ENCODE measurements at places on chromosomes 3 and 15. TPM values are rescaled to one million over a fixed set of nuclear protein-coding genes. Genes with fewer than 3 reads are reported as not detected.

GRCh38 chr3:112360561-112360960 lies 27.6 kb downstream of the CD200 start:
- DNase-seq = no peak

DNA sequence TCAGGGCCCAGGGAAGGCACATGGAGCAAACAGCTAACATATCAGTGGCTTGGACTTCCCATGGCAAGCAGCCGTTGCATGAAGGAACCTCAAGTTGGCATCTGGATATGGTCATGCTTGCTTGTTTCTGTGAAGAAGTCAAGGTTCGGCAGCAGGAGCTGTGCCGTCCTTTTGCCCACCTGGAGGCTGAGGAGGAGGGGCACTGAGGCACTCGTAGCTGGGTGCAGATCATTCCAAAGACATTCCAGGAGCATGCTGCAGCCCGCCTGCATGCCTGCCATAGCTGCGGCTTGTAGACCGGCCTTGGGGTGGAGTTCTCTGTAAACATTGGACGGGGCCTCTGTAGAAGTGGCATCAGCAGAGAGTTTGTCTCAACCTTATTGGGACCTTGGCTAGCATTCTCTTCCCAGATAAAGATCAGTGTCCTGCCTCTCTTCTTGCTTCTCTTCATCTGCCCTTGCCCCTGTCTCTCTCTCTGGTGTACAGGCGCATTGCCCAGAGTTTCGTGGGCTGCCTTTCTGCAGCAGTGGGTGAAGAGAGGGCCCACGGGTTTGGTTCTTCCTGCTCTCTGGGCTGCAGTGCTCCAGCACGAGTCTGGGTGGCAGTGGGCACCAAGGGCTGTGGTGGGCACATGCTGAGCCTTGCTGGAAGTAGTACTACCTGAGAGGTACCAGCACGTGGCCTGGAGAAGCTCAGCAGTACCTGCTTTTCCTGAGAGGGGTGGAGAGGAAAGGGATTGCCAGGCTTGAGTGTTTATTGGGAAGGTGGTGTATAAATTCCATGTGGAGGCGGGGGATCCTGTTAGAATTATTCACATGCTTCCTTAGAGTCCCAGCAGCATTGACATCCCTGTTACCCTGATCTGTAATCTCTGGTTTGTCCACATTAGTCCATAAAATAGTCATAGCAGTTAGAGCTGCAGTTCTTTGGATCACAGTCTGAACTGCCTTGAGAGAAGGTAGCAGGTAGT lies 49.4 kb downstream of the CHCHD6 start:
- no peak for DNase-seq

DNA sequence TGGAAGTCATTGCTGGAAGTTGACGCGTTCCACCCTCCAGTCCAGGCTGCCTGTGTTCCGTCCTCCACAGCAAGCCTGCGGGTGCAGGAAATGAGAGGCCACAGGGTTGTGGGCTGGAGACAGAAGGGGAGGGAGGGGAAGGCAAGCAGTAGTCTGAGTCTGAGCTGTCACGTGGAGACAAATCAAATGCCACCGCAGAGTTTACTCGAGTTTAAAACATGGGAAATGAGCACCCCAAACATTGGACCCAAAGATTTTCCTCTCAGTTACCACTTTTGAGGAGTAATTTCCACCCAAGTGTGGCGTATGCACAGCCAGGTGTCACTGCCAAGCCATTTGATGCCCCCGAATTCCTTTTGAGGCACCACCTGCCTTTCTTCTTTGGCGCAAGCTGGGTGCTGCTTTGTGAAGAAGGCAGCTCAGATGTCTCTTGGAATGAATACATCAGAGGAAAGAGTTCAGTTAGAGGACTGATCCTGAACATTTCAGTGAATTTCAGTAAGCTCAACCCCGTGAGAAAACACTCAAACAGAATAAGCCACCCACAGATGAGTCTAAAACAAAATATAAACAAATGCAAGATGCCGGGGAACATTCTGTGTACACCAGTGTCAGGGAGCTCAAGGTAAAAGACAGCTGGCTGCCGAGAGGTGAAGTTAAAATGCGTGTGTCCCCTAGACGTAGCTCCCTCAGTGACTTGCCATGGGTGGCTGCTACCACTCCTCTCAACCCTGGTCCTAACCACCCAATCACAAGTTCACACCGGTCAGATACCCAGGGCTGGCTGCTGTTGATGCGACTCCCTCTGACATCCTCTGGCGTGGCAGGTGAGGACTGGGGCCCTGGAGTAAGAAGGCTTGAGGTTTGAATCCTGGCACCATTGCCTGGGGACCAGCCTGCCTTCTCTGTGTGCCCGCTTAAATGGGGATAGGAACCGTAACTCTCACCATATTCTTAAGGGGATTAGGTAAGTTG lies 203.8 kb downstream of the UACA start:
- peak; percentile 37 for DNase-seq

DNA sequence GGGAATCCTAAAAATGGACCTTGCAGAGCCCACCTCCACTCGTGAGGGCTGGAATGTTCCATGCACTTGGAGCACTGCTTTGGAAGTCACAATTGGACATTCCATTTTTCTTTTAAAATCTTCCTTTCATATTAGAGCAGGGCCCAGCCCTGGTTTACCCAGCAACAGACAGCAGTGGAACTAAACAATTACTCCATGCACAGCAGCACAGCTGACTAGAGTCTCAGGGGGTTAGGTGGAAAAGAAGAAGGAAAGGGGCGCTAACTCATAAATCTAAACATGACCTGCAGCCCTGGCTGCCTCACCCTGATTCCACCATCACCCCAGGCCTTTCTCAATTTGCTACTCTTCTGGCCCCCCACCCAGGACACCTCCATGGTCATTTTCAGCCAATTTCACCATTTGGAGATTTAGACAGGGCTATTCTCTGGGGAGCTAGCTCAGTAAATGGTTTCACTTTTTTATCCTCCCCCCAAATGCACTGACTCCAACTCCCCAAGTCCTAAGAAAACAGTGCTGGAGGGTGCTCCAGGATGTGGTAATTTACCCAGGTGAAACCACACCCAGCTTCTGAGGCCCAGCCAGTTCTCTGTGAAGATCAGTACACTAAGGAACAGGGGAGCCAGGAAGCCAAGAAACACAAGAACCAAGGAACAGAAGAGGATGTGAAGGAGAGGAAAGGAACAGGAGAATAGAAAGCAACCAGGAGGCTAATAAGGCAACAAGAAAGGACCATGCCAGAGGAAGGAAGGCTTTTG lies 1.6 kb upstream of the LRRC31 start:
- DNase-seq = no peak

DNA sequence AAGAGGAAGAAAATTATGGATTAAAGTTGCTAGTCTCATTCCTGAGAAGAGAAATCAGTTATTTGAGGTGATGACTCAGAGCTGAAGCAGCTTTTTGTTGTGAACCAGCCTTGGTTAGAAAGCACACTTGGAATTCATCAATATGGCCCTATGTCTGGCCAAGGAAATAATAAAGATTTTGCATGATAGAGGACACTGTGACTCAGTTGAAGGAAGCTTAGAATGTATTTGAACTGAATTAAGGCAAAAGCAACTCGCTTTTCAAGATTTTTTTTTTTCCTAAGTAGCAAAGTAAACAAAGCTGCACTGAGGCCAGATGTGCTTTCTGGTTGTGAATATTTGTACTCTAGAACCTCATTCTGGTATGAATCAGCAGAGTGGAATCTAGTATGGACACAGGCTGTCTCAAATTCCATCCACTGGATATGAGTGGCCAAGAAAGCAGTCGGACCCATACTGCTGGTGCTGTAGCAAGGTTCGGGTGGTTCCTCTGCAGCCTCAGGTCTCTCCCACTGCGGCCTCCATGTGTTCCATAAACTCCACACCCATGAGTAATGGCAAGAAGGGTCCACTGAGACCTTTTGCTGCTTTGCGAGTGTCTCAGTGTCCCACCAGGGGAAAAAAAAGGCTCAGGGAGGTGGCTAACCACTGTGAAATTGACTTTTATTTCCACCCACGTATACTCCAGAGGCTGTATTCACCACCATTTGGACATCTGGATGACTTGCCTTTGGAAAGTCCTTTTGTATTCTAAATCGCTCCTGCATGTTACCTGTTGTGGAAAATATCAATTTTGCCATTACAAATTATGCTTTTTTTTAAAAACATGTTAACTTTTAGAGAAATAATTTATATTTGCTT lies 53.1 kb downstream of the TGFBR2 start:
- DNase-seq = no peak

GRCh38 chr3:171704002-171704401 lies 106.3 kb downstream of the PLD1 start:
- no peak for DNase-seq

DNA sequence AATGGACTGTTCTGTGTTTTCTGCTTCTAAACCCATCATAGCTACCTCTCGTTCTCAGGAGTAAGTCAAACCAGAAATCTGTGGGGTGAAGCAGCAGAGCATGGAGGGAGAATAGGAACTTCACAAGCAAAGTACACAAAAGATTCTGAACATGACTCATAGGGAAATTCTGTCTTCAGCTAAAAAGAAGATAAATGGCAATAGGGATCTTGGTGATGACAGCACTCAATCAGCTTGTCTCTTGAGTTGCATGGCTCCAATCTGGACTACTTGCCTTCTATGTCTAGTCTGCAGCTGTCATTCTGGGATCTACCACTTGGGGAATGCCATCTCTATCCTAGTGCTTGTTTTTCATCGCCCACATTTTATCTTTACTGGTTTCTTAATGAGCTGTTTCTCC lies 13.5 kb upstream of the GRAMD1C start:
- no peak for DNase-seq

- no peak for DNase-seq
Observed at GRCh38 chr3:19644405-19644804, 289.6 kb downstream of the EFHB start.

DNA sequence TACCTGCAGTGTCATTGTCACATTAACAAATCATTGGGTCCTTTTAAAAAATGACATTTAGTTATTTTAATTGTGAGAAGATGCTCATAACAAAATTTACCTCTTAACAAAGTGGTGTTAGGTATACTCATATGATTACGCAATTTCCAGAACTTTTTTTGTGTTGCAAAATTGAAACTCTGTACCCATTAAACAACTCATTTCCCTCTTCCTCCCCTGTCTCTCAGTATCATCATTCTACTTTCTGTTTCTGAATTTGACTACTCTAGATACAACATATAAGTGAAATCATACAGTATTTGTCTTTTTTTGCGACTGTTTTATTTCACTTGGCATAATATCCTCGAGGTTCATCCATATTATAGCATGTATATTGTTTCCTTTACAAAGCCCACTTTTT lies 58.7 kb upstream of the CHST2 start:
- no peak for DNase-seq

DNA sequence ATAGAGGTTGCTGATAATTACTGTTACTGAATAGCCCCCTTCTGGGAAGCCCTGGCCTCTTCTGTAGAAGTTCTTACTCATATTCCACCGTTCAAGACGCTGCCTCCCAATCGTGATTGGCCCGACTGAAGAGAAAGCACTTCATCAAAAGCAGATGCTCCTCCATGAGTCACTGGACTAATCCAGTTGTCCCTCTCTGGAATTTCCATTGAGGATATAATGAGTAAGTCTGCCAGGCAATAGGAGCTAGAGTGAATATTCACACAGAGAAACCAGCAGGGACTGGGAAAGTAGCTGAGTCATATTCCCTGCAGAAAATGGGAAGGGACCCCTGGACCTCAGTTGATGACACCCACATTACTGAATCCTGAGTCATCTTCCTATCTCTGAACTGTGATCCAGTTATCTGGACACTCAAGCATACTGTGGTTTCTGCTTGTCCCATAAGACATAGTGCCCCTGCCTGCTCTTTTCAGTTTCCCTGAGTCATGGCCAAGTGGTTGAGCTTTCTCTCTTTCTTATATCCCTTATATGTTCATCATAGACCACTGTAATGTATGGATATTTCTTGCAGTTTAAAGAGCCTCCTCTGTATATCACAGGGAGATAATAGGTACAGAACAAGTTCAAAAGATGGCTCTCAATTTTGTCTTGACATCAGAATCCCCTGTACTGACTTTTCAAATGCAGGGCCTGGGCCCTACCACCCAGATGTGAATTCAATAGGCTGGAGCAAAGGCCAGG lies 151.2 kb upstream of the CDIN1 start:
- DNase-seq = peak; percentile 36

DNA sequence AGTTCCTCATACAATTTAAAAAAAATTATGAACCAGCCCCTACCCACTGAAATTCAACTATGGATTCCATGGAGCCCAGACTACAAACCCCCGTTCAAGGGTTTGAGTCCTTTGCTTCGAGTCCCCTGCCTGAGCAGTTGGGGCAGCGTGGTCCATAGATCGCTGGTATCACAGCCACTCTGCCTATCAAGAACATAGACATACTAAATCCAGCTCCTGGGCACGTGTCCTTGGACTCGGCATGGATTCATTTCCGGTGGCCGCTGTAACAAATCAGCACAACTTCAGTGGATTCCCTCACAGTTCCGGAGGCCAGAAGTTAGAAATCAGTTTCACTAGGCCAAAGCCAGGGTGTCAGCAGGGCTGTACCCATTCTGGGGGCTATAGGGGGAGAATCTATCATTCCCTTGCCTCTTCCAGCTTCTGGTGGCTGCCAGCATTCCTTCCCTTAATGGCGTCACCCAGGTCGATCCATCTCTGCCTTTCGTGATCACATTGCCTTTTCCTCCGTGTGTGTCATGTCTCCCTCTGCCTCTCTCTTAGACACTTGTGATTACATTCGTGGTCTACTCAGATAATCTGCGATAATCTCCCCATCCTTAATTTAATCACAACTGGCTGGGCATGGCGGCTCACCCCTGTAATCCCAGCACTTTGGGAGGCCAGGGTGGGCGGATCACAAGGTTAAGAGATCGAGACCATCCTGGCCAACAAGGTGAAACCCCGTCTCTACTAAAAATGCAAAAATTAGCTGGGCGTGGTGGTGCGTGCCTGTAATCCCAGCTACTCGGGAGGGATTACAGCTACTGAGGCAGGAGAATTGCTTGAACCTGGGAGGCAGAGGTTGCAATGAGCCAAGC lies 4.6 kb upstream of the TMEM44 start:
- DNase-seq = no peak

DNA sequence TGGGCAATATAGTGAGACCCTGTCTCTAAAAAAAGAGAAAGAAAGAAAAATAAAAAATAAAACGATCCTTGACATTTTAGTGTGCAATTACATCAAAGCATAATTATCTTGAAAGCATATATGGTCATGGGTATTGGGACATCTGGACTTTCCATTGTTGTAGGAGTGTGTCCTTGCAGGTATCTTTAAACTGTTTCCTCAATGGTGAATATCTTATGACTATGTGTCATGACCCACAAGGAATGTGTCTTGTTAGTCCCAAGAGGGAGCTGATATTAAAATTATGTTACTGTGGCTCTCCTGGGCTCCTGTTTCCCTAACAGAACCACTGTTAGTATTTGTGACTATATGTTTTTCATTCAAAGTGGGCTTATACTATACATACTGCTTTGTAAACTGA lies 26.6 kb downstream of the EIF1B start:
- DNase-seq = no peak

The MOBP gene
- 0.10 TPM for total RNA-seq

The NPAP1 gene
- 0.07 TPM for total RNA-seq

The SPTSSB gene
- 33.4 TPM for total RNA-seq

The SAMMSON gene
- total RNA-seq = not detected

The RAB11A gene
- total RNA-seq = 254 TPM

The RASGRP1 gene
- 2.1 TPM for total RNA-seq

The NANOGP8 gene
- 31.9 TPM for total RNA-seq

The DNAH12 gene
- not detected for total RNA-seq

Measured in H1 (cell line).